CD4-positive, alpha-beta T cell treated with Interleukin-12 subunit alpha and Interleukin-12 subunit beta, for 1 hour (primary cell): ENCODE measurements at places on chromosomes 16 and 17.

GRCh38 chr16:31701734-31702133 lies 171.9 kb upstream of the ZNF267 start:
- no peak for DNase-seq

- no peak for DNase-seq
These were observed 475 bp upstream of the AMDHD2 start for GRCh38 chr16:2519711-2520080.

DNA sequence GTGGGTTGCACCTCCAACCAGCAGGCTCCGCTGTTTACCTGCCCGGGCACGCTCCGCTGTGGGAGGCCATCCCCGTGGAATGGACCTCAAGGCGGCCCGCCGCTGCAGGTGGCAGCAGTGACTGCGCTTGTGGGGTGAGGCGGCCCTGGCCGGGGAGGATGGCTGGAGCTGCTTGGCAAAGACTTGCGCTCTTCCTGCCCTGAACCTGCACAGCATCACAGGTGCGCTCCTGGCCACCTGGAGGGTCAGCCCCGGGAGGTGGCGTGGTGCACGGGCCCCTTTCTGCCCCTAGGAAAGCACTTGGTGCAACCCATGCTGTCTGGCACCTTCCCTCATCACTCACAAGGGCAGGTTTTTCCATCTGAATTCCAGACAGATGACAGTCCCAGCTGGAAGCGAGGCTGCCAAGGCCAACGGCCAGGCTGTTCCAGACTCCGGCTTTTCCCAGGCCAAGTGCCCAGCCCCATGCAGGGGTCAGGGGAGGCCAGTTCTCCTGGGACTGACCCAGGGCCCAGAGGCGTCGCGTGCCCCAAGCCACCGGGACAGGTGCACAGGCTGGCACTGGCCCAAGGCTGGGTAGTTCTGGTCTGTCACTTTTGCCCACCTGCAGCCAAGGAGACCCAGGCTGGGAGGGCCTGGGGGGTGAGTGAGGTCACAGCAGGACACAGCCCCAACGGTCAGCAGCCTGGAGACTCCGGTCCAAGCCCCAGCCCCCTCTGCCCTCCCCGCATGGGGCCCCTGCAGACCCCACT lies 13.3 kb downstream of the UTS2R start:
- no peak for DNase-seq

- no peak for DNase-seq
These were observed 23.9 kb downstream of the RHBDL3 start for GRCh38 chr17:32289471-32290070.

- DNase-seq = no peak
These were observed 45.8 kb upstream of the GSE1 start for GRCh38 chr16:85567101-85567866.

DNA sequence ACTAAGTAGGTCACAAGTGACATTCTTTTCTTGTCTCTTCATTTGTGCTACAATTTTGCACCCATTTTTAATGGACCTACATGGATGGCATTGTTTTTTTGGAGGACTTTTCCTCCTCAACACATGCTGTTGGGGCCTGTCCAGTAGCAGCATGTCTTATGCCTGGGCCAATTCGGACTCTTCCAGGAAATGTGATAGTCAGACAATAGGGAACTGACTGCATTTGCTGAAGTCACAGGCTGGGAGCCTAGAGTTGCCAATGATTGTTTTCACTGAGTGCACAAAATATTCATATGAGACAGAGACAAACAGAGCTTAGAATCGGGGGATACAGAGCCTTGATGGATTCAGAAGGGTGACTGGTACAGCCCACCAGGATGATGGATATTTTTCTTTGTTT lies 867.3 kb upstream of the GOT2 start:
- DNase-seq = no peak

DNA sequence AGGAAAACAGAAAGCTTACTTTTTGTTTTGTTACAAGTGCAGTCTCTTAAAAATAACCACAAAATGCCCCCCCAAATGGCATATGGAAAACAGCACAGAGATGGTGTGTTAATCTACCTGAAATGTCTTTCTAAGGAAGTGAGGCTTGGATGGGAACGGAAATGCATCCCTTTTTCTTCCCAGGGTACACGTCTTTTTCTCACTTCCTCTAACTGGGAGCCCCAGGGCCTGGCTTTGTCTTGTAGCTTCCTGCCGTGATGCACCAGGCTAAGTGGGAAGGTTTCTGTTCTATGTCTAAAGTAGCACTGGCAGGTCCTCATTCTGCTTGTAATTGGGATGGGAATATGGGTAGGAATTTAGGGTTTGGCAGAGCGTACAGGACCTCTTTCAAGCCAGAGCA lies 52.5 kb upstream of the CACNG3 start:
- no peak for DNase-seq

DNA sequence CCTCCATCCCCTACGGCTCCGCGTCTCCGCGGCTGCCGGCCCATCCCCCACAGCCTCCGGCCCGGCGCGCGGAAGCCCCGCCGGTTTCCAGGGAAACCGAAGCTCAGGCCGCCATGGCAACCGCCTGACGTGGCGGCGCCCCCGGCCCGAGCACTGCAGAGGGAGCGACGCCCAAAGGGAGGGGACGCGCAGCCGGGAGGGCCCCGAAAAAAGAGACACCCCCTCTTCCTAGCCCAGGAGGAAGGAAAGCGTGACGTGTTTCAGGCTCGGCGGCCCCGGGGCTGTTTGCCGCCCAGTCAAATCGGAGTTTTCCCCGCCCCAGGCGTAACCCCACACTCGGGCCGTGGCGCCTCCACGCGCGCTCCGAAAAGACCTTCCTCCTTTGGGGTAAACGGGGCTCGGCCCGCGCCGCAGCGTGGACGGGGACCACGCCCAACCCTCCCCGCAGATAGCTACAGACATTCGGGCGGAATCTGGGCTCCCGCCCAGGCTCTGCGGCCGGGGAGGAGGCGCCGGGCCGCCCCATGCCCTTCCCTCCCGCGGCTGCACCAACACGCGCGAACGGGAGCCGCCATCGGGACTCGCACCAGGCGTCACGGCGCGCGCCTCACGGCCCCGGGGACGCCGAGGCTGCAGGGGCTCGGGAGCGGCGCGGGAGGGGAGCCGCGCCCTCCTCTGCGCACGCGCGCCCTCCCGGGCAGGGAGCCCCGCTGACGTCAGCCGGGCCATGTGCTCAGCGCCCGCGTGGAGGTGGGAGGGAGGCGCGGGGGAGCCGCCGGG lies 7.5 kb downstream of the MNT start:
- DNase-seq = peak; percentile 93

- no peak for DNase-seq
These were observed 1.3 kb downstream of the SERPINF1 start for GRCh38 chr17:1762901-1763898.

- no peak for DNase-seq
These were observed 17.8 kb upstream of the SLC6A4 start for GRCh38 chr17:30253312-30253711.

DNA sequence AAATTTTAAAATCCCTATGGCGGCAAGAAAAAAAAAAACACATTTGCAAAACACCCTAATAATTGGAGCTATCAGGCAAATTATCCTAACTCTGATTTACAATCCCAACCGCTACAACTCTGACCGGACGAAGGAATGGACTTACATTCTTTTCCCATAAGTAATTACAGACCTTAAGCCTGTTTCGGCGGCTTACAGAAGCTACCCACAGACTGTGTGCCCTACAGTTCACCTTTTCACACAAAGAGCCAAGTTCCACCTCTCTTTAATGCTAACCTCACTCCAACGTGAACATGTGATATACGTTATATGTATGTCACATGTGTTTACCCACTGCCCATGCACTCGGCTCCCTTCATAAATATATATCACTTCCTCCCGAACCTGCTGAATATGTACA lies 8.7 kb upstream of the MEAK7 start:
- no peak for DNase-seq

- no peak for DNase-seq
These were observed at the start of gene ITPRIPL2 for GRCh38 chr16:19113577-19114358. ITPRIPL2 (plus strand) TSS chr16:19113964; CDS start chr16:19114462, 498 bp downstream.

- no peak for DNase-seq
These were observed 339.9 kb downstream of the SOX9 start for GRCh38 chr17:72460711-72461110.

- DNase-seq = no peak
These were observed 6.0 kb upstream of the GRB2 start for GRCh38 chr17:75411328-75412067.

GRCh38 chr17:47705536-47706530 lies 11.9 kb downstream of the TBKBP1 start:
- DNase-seq = no peak

- peak; percentile 20 for DNase-seq
These were observed 202.4 kb downstream of the SEC14L1 start for GRCh38 chr17:77343031-77343800.

GRCh38 chr16:77849646-77850258 lies 61.4 kb downstream of the VAT1L start:
- DNase-seq = no peak

DNA sequence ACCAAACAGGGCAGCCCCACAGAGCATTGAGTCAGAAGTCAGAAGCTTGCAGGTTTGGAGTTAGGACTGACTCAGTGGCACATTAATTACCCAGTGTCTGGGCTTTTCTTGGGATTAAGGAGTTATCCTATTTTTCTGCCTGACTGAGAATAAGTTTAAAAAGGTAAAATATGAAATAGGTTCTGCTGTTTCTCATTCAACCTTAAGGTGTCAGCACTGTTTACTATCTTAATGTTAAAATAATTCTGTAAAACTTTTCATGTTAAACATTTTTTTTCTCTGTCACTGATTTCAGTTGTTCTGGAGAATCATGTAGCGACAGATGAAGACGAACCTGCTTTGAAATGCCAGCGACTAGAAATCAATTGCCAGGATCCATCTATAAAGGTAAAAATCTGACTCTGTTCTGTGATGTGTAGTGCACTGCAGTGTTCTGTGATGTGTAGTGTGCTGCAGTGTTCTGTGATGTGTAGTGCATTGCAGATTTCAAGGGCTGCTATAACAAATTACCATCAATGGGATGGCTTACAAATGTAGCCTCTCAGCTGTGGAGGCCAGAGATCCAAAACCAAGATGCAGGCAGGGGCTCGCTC lies 128.0 kb downstream of the LAT start:
- no peak for DNase-seq

DNA sequence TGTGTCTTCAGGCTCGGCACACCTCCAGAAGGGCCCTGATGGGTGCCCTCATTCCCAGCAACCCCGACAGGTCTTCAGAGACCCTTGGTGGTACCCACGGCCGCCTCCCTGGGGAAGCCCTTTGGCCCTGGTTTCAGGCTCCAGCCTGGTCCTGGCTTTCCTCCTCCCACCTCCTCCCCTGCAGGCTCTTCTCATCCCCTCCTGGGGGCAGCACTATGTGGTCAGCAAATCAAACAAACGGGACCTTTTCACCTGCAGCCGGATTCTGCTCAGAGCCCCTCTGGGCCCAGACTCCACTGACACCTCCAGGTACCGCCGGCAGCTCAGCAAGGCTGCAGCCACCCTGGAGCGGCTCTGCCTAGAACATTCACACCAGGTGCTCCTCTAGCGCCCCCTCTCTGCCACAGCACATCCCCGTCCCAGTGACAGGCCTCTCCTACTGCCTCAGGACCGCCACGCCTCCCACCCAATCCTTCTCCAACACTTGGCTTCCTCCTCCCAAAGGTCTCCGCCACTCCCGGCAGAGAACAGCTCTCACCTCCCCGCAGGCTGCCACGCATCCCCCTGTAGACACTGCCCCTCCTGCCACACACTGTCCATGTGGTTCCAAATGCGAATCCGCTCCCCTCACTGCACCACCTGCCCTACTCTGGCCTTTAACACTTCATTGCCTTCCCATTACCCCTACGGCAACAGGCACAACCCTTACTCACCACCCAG lies 12.0 kb downstream of the CORO7 start:
- DNase-seq = peak; percentile 35

GRCh38 chr17:3710951-3711383 lies 12.7 kb upstream of the HASPIN start:
- peak; percentile 90 for DNase-seq

- no peak for DNase-seq
These were observed 386.7 kb upstream of the ZFHX3 start for GRCh38 chr16:73434621-73435020.

- peak; percentile 26 for DNase-seq
These were observed 2.5 kb downstream of the VASN start for GRCh38 chr16:4373909-4374742.

DNA sequence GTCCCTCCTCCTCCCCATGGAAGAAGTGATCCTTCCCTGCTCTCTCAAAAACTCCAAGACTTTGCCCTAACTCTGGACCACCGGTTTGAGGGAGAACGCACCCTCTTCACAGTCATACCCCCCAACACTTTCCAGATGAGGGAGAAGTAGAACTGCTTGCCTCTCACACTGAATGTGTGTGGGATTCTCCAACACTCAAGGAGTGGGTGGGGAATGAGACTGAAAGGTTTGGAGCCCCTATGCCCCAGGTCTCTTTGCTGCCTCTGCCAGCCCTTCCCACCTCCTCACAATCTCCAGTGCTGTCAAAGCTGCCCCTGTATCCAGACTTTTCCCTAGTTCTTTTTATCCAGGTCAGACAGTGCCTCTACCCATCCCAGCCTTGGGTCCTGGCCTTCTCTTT lies 11.4 kb downstream of the HOXB4 start:
- no peak for DNase-seq

DNA sequence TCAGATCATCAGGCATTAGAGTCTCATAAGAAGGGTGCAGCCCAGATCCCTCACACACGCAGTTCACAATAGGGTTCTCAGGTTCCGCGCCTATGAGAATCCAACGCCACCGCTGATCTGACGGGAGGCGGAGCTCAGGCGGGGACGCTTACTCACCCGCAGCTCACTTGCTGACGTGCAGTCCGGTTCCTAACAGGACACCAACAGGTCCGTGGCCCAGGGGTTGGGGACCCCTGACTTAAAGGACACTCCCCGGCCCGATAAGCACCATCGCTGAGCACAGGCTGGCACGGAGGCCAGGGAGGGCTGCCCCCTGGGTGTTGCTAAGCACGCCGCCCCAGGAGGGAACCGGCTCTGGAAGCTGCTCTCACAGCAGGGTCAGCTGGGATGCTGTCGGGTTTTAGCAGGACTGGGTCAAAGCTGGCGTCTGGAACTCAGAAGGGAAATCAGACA lies 30.1 kb upstream of the BAHCC1 start:
- no peak for DNase-seq

DNA sequence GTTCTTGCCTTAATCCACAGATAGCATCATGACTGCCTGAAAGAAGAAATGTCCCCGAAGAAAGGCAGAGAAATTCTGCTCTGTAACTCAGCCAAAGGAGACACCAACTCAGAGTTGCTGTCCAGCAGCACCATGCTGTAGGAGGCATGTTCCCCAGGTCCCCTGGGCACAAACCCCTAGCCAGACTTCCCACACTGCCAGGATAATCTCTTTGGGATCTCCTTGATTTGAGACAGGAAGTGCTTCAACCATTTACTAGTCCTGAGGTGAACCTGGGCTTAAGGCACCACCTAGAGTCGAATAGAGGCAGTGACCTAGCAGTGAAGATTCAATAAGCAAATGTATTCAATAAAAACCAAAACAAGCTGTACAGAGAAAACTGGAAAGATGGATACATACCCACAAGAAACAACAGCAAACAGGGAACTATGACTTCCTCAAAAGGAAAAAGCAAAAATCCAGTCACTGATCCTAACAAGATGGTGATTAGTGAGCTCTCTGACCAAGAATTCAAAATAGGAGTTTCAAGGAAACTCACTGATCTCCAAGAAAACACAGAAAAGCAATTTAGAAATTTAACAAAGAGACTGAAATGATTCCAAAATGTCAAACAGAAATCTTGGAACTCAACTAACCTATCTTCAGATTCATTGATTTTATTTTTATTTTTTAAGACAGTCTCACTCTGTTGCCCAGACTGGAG lies 5.7 kb downstream of the OR4D2 start:
- peak; percentile 73 for DNase-seq

- DNase-seq = no peak
These were observed 15.7 kb downstream of the IGFBP4 start for GRCh38 chr17:40458851-40459482.

GRCh38 chr16:64202571-64202970 lies 919.3 kb downstream of the CDH11 start:
- no peak for DNase-seq

- DNase-seq = peak; percentile 39
These were observed 22.2 kb downstream of the CLTC start for GRCh38 chr17:59641799-59642484.
